Activated CD4-positive, CD25-positive, alpha-beta regulatory T cell treated with anti-CD3 and anti-CD28 coated beads, Interleukin-2, amount 50 U/mL, for 72 hours (primary cell): ENCODE measurements at places on chromosomes 5 and 9.

GRCh38 chr9:116165912-116166311, 12.3 kb downstream of the PAPPA start:
- no peak for DNase-seq

DNA sequence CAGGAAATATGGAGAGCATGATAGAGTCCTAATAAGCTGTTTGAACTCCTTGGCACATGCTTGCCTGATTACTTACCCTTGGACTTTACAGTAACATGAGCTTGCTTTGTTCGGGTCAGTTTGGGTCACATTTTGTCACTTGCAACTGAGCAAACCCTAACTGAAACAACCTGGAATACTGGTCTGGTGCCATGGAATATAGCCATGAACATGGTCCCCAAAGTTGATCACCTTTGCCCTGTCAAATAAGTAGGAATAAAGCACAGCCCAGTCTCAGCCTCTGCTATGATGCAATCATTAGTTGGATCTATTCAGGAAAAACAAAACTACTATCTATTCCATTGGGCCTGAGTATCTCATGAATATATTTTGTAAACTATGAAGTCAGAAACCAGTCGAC, 18.2 kb downstream of the CDO1 start:
- no peak for DNase-seq

GRCh38 chr5:172723508-172723907, 47.5 kb downstream of the DUSP1 start:
- DNase-seq: no peak

GRCh38 chr5:158619083-158619788, 480.5 kb downstream of the EBF1 start:
- no peak for DNase-seq

DNA sequence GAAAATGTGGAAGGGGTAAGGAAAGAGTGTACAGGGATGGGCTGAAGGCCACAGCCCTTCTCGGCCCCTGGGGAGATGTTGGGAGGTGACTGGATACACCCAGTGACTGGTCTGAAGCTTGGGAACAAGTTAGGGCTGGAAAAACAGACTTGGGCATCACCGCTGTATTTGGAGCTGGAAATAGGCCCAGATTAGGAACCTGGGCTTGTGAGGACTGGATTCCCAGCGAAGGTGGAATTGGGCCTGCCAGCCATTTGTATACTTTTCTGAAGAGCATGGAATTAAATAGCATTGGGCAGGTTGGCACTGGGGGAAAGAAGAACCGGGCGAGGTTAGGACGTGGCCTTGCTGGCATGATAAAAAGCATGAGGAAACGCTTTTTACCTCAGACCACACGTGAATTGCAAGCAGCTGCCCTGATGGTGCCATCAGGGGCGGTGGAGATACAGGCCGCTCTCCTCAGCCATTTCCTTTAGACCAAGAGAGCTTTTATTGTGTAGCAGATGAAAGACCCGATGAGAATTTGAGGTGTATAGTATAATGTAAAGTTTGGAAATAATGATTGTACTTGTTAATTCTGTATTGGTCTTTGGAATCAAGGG, 37.8 kb downstream of the OTULIN start:
- DNase-seq: no peak

- no peak for DNase-seq
Observed at GRCh38 chr9:101737705-101738565, 512 bp downstream of the GRIN3A start.

DNA sequence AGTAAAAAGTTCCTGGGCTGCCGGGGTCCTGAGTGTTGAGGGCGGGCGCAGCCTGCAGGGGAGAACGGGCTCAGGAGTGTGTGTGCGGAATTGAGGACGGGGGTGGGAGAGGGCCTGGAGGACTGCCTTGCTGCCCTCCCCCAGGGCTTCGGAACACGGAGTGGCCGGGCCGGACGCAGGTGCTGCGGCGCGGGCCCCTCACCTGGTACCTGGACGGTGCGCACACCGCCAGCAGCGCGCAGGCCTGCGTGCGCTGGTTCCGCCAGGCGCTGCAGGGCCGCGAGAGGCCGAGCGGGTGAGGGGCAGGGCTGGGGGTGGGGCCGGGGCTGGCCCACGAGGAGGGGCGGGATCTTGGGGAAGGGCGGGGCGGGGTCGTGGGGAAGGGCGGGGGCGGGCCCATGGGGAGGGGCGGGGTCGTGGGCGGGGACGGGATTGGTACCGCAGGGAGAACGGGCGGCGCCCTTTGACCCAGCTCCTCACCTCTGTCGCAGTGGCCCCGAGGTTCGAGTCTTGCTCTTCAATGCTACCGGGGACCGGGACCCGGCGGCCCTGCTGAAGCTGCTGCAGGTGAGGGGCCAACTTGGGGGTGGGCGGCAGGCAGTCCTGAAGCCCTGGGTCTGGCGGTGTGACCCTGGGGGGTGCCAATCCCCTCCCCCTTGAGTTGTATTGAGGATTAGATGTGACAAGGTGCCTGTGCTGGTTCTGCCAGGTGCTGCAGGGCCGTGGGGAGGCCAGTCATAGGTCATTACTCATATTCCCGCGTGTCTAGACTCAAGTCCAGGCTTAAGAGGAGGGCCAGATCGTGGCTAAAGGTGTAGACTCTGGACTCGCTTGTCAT, 7.1 kb downstream of the FPGS start:
- no peak for DNase-seq

DNA sequence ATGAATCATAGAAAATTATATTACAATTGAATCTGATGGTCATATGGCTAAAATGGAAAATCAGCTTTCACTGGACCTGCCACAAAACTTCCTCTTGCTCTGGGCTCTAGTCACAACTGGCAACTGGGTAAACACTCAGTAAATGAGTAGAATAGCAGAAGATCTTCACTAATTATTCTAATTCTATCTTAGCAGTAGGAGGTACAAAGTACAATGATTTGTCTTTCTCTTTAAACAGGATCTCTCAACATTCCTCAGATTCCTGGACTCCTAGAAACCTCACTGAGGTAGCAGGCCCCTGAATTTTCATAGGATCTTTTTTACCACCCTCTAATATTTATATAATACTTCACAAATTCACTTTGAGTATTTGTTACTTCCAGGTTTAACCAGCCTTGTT, 239.9 kb upstream of the SMARCA2 start:
- no peak for DNase-seq

GRCh38 chr5:172199446-172199845, 5.5 kb downstream of the EFCAB9 start:
- no peak for DNase-seq

DNA sequence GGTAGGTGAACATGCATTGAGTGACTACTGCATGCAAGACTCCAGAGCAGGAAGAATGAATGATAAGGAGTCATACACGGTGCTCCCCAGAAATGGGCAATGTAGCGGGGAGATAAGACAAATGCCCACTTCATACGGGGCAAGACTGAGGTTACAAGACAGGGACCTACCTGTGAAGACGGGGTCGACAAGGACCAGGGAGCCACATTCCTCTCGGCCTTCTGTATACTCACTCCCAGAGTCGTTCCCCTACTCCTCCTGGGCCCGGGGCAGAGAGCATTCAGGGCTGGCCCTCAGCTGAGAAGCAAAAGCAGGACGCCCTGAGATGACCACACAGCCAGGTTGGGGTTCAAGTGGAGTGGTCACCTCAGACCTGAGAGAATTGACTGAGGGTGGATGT, 26.7 kb downstream of the PITX1 start:
- DNase-seq: no peak

- no peak for DNase-seq
Observed at GRCh38 chr5:173973616-173973969, 15.4 kb upstream of the C5orf47 start.

- peak; percentile 2 for DNase-seq
Observed at GRCh38 chr9:135332979-135333748, 146.4 kb upstream of the PPP1R26 start.

DNA sequence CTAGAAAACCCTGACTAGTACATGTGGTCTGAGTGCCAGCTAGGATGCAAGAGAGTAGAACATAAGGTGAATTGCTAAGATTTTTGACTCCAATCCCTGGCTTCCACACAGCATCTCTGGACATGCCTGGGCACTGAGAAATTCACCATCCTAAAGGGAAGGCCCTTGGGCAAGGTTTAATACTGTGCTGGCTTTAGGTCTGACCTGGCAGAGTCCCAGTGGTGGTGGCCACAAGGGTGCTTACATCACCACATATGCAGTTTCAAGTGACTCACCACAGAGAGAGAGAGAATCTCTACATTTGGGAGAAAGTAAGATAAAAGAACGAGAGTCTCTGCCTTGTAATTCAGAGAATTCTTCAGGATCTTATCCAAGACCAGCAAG, 661.6 kb upstream of the C9orf72 start:
- DNase-seq: no peak

- no peak for DNase-seq
Observed at GRCh38 chr5:113235884-113236283, 198.9 kb downstream of the TSSK1B start.

GRCh38 chr9:125904155-125904851, 157.1 kb downstream of the PBX3 start:
- DNase-seq: no peak
